Stimulated activated naive CD4-positive, alpha-beta T cell treated with Interleukin-2 at 50 U/mL for 16 hours (primary cell): ENCODE measurements at places on chromosomes 5 and 9.

DNA sequence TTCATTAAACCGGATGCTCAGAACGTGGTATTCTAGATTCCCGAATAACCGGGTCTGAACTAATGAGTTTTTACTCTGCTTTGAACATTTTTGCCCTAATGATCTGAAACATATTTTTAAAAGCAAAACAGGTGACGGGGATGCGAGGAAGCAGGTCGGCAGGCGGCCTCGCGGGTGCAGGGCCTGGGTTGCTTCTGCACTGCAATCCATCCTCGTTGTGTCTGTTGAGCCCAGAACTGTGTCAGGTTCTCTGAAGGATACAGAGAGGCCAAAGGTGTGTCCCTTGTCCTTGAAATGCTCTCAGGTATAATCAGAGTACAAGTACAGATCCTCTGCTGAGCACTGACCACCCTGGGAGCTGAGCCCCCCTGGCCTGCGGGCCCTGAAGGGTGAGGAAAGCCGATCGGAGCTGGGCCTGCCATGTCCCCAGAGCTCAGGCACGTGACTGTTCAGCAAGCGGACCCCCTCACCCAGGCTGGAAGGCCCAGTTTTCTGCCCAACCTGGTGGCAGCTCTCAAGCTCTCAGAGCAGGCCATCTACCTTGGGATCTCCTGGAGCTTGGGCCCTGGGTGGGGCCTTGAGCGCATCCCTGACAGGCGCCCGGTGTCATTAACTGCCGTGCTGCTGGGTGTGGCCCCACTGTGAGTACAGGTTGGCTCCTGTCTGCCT, 151.8 kb downstream of the OLFM1 start:
- no peak for DNase-seq

DNA sequence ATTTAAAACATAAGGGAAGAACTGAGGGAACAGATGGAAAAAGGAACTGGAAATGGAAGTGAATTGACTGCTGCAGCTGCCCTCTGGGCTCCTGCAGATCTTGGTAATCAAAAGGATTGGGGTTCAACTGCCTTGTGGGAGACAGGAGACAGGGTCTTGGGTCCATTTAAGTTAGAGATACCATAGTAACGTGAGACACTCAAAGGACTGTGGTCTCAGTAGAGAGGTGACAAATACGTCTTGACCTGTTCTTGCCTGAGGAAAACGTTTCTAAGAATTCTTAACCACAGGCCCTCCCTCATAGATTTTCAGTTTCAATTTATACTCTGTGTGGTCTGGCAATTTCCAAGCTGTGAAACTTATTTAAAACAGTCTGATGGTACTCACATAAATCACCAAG, 100.8 kb upstream of the DHFR start:
- DNase-seq = no peak

- DNase-seq = no peak
These were observed 1375.0 kb upstream of the NUDT12 start for GRCh38 chr5:104937598-104937997.

DNA sequence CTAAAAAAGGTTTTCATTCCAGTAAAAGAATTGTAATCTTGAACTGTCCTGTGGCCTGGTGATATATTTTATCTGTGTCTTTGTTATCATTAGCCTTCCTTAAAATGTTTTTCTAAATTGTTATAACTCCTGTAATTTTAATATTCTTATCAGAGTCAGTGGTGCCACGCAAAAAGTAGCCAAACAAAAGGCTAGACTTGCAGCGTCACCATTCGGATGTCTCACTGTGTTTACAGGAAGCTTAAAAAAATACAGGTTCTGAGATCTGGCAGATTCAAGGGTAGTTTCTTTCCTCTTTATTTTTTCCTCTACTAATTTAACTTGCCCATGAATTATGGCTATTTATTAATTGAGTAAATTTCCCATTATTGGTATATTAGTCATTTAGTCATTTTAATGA, 362.3 kb downstream of the MAT2B start:
- DNase-seq = no peak

- no peak for DNase-seq
These were observed 6.9 kb upstream of the NIPSNAP3A start for GRCh38 chr9:104740621-104741020.
